ENCODE measurements at places on chromosomes 16 and 17.

GRCh38 chr16:31329671-31330552 is 25.1 kb upstream of the ITGAX start:
- DNase-seq = no peak

GRCh38 chr16:11696266-11697012 is 28.2 kb downstream of the SNN start:
- no peak for DNase-seq

DNA sequence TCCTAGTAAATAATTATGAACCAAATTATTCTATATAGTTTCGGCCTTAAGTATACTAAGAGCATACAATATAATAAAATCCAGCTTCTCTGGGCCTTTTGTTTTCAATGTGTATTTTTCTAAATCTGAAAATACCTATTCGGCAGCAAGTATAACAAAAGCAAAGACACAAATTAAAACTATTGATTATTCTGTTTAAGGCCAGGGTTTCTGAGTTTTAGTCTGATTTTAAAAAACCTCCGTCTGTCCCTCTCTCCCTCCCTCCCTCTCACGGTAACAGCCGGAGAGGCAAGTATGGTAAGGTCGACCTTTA is 1.5 kb downstream of the TOB1 start:
- DNase-seq = no peak

DNA sequence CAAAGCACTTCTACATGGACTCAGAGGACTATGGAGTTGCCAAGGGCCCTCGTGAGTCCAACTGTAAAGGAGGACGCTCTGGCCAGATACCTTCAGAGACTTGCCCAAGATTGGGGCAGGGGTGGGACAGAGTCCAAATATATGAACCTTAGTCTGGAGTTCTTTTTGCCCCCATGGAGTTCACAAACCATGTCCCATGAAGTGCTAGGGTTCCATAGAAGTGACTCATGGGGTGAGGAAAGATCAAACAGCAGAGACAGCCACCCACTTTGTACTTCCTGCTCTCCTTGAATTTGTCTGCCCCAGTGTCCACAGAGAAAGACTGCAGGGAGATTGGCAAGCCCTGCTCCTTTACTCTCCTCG is 29.0 kb downstream of the SRL start:
- peak; percentile 20 for DNase-seq

GRCh38 chr17:67386965-67387551 is 10.0 kb downstream of the PITPNC1 start:
- no peak for DNase-seq
